ENCODE measurements at places on chromosomes 13 and 19.

- DNase-seq: no peak
These were observed 459 bp downstream of the PRAM1 start for GRCh38 chr19:8501981-8502380.

GRCh38 chr19:35797663-35798062 lies 15.0 kb downstream of the PRODH2 start:
- DNase-seq: no peak

DNA sequence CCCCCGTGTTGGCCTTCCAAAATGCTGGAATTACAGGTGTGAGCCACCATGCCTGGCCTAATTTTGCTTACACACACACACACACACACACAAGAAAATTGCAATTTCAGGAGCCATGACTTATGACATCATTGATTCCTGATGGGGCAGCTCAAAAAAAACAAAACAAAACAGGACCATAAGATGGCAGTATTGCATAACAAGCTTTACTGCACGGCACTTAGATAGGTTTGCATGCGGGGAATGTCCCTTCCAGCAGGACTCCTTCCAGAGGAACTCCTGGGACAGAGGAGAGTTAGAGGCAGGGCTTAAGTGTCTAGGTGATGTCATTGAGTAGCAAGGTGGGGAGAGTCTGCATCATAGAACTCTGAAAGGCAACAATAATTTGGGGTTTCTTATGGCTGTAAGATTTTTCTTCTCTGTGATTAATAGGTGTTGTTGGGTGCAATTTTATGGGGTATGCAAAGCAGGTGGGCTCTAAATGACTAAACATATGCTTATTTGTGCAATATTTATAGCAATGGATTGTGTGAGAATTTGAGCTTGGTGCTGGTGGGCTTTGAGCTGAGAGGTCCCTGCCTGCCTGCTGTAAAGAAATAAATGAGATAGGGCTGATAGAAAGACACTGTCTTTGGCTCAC lies 9.0 kb upstream of the ACSBG2 start:
- DNase-seq: peak; percentile 32

- no peak for DNase-seq
These were observed 234.9 kb downstream of the PCDH9 start for GRCh38 chr13:66995203-66995611.

- no peak for DNase-seq
These were observed 407.8 kb downstream of the KLF5 start for GRCh38 chr13:73466561-73466960.

GRCh38 chr13:111629926-111630325 lies 309.5 kb downstream of the TEX29 start:
- peak; percentile 85 for DNase-seq

DNA sequence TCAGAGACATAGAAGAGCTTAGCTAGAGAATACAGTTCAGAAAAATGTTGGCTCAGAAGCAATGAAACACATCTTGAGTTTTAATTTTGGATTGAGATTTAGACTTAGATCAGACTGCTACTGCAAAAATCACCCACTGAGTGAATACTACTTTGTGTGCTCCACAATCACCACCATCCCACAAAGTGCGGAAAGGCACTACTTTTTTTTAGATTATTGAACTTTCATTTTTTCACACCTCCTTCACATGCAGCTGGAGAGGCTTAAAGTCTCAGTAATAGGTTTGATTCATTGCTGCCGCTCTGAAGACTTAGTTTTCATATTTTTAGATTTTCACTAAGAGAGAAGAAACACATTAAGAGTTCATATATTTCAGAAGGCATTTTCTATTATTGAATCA lies 289.9 kb upstream of the PRR20A start:
- no peak for DNase-seq

GRCh38 chr19:17975032-17975431 lies 8.1 kb downstream of the KCNN1 start:
- DNase-seq: no peak

- DNase-seq: no peak
These were observed 13.6 kb downstream of the DLEU7 start for GRCh38 chr13:50829896-50830295.

GRCh38 chr13:112930192-112930591 lies 38.8 kb upstream of the MCF2L start:
- no peak for DNase-seq

GRCh38 chr19:31037286-31037980 lies 311.8 kb downstream of the TSHZ3 start:
- no peak for DNase-seq

DNA sequence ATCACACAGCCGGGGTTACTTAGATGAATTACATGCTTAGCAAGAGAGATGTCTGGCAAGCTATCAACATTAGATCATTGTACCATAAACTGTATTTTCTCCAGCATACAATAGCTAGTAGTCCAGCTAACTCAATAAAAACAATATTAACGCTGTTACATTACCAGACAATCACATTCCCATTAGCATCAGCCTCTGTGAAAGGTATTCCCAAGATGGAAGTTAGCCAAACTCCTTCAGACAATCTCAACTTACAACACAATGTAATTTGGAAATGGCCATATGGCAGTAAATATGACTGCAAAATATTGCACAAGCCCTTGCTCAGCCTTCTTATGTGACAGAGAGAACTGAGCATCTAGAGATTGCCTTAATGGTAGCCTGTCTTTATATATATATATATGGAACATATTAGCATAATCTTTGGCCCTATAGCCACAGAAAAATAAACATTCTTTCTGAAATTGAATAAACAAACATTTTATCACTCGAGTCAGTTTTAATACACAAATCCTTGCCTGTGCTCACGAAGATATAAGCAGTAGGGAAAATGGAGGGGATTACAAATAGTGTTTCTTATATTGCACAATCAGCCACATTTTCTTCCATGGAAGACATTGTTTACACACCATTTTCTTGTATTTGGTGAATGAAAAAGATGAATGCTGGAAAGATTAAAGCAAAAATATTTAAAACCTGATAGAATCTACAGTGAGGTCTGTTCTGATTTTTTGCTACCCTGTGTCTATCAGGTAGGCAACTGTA lies 1060.5 kb downstream of the DIAPH3 start:
- peak; percentile 88 for DNase-seq

DNA sequence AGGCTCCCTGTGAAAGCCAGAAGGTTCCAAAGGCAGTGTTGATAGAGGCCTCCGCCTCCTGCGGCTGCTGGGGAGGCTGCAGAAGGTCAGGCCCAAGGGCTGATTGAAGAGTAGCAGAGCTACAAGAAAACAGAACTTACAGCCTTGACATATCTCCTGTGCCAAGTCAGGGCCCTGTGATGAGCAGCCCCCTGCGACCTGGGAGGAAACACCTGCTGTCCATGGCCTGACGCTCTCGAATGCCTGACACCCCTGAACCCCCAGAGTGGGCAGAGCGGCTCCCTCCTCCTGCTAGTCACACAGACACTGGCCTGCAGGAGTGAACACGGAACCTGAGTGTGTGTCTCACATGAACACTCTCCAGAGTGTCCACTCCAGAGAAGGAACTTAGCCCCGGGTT lies 38.2 kb upstream of the TUBGCP3 start:
- no peak for DNase-seq

DNA sequence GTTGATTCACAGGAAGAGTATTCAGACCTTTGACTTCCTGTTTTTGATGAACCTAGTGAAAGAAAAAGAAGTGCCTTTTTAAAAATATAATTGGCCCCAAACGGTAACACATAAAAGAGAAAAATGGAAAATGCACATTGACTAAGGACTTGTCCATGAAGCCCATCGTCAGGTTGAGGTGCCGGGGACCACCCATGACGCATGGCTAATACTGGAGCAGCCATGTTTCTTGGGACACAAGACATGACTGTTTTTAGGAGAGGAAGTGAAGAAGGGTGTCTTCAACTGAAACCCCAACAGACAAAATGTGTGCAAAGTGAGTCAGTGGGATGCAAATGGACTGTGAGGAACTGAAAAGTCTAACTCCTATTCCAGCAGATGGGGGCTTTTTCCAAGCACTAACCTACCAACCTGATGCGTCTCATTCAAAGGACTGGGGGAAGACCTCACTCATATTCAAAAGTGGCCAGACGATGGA lies 459.4 kb downstream of the FOXO1 start:
- no peak for DNase-seq

- DNase-seq: no peak
These were observed 1.3 kb downstream of the PRKD2 start for GRCh38 chr19:46715620-46715974.

DNA sequence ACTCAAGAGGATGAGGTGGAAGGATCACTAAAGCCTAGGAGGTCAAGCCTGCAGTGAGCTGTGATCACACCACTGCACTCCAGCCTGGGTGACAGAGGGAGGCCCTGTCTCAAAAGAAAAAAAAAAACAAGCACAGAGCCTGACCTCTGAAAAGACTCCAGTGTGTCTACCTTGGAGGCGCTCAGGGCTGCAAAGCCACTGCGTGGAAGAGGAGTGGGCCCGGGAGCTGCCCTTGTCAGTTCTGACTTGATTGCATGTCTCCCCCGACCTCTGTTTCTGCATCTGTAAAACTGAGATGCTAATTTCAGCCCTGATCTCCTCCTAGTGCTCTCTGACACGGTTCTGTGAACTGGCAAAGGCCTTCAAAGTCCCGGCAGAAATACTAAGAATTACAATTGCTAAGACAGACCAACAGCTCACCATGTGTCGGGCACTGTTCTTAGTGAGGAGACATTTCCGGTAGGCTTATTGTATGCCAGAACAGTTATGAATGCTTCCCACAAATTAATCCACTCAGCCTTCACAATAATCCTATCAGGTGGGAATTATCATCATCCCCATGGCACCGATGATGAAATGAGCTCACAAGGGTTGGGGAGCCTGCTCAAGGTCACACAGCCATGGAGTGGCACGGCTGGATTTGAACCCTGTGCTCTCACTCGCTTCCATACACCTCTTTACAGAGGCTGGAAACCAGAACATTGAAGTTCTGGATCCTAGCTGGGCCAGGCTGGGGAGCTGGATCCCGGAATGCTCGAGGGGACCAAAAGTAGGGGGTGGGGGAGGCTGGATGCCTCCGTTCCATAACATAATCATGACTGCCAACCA lies 3.5 kb downstream of the AKT2 start:
- no peak for DNase-seq

DNA sequence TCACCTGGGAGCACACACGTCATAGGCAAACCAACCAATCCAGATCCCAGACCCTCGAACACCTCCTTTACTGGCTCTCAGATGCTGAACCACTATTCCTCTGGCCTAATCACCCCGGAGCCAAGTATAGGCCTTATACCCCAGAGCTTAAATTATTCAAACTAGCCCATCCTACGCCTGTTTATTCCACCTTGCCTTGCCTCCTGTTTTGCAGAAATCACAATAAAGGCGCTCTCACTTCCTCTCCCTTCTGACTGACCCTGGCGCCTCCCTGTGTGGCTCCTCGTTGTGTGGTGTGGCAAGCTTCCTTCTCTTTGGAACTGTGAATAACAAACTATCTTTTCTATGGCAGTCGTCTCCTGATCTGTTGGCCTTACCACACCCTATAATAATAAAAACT lies 354.9 kb downstream of the ENOX1 start:
- DNase-seq: no peak

- no peak for DNase-seq
These were observed 40.7 kb upstream of the STARD13 start for GRCh38 chr13:33326246-33326645.

GRCh38 chr19:3458229-3459088 lies 21.9 kb downstream of the SMIM24 start:
- DNase-seq: no peak

- DNase-seq: no peak
These were observed 5.1 kb downstream of the ANKLE1 start for GRCh38 chr19:17286752-17287151.

DNA sequence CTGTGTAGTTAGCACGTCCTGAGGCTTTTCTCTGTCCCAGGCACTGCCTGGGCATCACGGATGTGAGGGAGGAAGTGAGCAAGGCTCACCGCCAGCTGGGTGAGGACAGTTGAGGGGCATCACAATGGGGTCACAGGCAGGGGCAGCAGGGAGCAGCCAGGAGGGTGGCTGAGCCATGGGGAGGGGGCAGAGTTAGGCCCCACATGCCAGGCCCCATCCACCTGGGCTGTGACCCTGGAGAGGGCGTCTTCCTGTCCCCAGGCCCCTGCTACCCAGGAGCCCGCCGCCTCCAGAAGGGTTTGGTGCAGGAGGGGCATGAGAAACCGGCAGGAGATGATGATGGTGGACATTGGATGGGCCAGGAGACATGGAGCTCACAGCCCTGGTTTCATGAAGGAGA lies 56.8 kb upstream of the F7 start:
- DNase-seq: no peak

DNA sequence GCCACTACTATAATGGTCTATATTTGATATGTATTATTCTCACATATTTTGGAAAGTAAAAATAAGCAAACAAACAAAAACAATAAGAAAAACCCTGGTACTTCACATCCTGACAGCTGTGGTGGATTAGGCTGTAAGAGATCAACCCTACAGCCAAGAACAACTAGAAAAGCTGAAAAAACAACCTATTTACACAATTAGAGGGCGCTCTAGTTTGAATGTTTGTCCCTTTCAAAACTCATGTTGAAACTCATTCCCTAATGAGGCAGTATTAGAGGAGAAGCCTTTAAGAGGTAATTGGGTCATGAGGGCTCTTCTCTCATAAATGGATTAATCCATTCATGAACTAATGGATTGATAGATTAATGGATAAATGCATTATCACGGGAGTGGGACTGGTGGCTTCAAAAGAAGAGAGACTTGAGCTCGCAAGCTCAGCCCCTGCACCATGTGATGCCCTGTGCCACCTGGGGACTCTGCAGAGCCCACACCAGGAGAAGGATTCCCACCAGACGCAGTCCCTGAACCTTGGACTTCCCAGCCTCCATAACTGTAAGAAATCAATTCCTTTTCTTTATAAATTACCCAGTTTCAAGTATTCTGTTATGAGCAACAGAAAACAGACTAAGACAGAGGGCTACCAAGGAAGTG lies 733.9 kb upstream of the ARGLU1 start:
- DNase-seq: peak; percentile 35

DNA sequence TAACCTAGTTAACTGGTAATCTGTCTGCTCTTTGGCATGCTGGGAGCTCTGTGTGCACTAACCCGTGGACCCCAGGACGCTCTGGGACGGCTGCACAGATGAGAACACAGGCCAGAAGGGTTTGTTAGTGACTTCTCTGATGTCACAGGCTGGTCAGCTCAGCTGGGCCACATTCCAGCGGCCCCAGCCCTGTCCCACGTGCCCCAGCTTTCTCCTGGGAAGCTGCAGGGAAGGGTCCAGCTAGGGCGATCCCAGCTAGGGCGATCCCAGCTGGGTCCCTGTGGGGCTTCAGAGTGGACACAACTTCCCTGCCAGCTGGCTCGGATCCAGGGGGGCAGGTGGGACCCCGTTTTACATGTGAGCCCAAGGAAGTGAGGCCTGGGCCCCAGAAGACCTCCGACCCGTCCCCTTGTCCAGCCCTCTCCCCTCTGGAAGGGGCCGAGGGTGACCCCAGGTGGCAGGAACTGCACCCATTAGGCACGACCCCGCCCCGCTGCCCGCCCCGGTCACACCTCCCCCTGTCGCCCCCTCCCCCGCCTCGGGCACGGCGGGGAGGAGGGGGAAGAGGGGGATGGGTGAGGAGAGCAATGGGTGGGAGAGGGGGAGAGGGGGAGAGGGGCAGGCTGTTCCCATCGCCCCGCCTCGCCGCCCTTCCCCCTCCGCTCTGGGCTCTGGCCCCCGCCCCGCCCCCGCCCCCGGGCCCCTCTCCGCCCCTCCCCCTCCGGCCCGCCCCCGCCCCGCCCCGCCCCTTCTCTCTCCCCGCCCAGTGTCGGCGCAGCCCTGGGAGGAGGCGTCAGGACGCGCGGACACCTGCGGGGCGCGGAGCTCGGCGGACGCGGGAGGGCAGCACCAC lies 75.2 kb upstream of the MCF2L start:
- DNase-seq: peak; percentile 83
